ENCODE measurements at places on chromosomes 7 and 10.

DNA sequence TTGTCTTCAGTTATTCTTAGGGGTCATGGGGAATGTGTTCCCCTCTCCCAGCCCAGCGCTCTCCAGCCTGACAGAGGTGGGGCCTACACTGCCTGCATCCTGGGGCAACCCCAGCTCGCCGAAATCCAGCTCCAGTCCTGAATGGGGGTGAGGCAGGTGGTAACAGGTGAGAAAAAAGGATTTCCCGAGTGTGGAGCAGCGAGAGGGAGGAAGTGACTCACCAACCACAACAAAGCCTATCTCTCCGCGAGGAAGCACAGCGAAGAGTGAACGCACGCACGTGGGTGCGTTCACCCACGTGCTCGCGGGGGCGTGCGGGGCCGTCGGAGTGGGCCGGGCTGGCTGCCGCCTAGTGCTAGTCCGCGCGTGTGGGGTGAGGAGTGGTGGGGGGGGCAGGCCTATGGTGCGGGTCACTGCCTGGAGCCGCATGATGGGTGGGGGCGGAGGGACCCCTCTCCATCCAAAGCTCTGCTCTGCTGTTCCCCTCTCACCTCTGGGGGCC lies 855 bp upstream of the PALD1 start:
- H3K36me3 ChIP-seq, result no peaks in the 10 kb centered on the region
- no peaks in the 10 kb centered on the region for H3K27me3 ChIP-seq
- peak overlapping the region; percentile 86 for H3K27ac ChIP-seq
- DNase-seq, result no peak
- H3K4me1 ChIP-seq, result peaks cover 96% of the 10 kb centered on the region

DNA sequence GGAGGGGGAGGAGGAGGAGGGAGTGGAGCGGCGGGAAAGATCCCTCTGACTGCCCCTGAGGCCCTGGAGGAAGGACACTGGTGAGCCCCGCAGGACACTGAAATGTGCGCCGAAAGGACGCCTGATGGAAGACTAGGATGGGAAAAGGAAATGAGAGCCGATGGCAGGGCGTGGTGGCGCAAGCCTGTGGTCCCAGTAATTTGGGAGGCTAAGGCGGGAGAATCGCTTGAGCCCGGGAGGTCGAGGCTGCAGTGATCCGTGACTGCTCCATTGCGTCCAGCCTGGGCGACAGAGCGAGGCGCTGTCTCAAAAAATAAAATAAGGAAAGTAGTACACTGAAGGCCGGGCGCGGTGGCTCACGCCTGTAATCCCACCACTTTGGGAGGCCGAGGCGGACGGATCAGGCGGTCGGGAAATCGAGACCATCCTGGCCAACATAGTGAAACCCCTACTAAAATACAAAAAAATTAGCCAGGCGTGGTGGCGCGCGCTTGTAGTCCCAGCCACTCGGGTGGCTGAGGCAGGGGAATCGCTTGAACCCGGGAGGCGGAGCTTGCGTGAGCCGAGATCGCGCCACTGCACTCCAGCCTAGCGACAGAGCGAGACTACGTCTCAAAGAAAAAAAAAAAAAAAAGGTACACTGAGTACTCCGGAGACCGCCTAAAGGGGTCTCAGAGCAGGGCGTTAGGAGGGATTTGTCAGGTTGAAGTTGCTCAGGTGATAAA lies 561 bp upstream of the HNRNPF start:
- no peaks in the 10 kb centered on the region for H3K27me3 ChIP-seq
- peak overlapping the region; percentile 100 for H3K27ac ChIP-seq
- H3K4me3 ChIP-seq, result peak overlapping the region; percentile 87
- DNase-seq, result no peak
- H3K4me1 ChIP-seq, result peaks cover 42% of the 10 kb centered on the region

DNA sequence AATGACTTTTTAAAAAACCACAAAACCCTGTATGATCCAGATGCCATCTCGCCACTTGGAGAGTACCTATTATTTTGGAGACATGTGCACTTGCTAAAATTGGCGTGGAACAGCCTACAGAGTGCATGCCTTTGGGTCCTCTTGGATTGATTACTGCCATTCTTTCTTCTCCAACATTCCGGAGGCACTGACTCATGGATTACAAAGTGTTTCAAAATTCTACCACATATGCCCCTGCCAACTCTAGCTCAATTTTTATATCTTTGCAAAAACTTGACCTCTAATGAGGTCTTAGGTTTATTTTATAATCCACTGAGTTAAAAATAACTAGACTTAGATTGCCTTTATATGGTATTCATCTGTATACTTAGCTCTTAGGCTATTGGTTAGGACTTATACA lies 55.8 kb upstream of the KIF5B start:
- H3K4me3 ChIP-seq, result no peak overlapping the region
- no peaks in the 10 kb centered on the region for H3K4me1 ChIP-seq
- no peak for DNase-seq

DNA sequence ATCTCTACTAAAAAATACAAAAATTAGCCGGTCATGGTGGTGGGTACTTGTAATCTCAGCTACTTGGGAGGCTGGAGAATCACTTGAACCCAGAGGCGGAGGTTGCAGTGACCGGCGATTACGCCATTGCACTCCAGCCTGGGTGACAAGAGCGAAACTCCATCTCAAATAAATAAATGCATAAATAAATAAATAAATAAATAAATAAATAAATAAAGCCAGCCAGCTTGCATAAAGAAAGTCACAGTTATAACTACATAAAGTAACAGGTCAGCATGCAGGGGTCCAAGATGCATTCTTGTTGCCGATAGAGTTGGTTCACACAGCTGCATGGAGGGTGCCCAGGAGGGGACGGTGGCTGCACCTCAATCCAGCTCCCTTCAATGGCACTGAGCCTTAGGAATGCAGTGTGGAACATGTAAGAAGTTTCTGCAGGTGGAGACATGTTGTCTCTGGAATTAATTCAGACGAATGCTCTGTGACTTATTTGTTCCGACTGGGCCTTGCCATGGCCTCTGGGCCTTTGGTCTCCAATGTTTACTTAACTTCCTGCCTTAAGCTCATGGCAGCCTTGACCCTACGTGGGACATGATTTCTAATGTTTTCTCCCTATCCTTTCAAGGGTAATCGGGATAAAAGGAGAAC lies 159.6 kb upstream of the PRKCQ start:
- no peak for DNase-seq
- H3K4me1 ChIP-seq, result peaks cover 23% of the 10 kb centered on the region
- no peaks in the 10 kb centered on the region for H3K27me3 ChIP-seq
- no peaks in the 10 kb centered on the region for H3K36me3 ChIP-seq
- H3K4me3 ChIP-seq, result no peak overlapping the region

DNA sequence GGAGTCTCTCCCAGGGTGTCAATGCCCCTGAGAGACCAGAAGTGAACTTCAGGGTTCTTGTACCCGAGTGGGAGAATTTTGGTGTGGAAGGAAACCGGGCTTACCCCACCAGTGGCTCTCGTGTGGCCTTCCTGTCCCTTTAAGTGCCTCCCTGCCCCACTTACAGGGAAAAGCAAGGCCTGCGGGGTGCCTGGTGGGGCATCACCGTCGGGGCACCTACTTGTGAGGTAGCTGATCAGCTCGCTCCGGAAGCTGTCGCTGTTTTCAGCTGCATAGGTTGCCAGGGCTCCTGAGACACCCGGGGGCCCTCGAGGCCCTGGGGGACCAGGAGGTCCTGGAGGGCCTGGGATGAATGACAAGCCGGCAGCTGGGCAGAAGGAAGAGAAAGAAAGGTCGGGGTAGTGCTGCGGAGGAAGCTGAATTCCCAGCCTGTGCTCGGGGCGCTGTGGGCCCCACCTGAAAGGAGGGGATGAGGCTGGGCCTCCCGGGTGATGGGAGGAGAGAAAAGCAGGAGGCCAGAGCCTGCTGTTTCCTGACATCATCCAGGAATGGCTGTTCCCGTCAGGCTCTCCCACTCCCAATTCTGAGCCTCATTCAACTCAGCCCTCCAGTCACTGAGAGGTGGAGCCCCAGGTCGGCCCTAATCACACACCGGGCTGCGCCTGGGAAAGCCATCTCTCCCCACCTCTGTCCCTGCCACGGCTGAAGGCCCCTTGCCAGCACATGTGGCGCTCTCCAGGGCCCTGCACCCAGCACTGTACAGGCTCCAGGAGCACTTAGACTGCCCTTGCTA lies 51.1 kb downstream of the COL17A1 start:
- no peak overlapping the region for H3K27ac ChIP-seq
- H3K4me1 ChIP-seq, result no peaks in the 10 kb centered on the region
- no peak for DNase-seq
- H3K4me3 ChIP-seq, result no peak overlapping the region
- H3K36me3 ChIP-seq, result peaks cover 3% of the 10 kb centered on the region

- DNase-seq, result no peak
- no peaks in the 10 kb centered on the region for H3K27me3 ChIP-seq
- H3K27ac ChIP-seq, result no peak overlapping the region
- peaks cover 28% of the 10 kb centered on the region for H3K4me1 ChIP-seq
Measured at GRCh38 chr7:47369736-47370135, 212.2 kb downstream of the TNS3 start.

- peaks cover 21% of the 10 kb centered on the region for H3K27me3 ChIP-seq
- no peak overlapping the region for H3K27ac ChIP-seq
- H3K36me3 ChIP-seq, result no peaks in the 10 kb centered on the region
- peaks cover 7% of the 10 kb centered on the region for H3K4me1 ChIP-seq
- H3K4me3 ChIP-seq, result no peak overlapping the region
Measured at GRCh38 chr10:101027106-101027720, 3.7 kb downstream of the PDZD7 start.

DNA sequence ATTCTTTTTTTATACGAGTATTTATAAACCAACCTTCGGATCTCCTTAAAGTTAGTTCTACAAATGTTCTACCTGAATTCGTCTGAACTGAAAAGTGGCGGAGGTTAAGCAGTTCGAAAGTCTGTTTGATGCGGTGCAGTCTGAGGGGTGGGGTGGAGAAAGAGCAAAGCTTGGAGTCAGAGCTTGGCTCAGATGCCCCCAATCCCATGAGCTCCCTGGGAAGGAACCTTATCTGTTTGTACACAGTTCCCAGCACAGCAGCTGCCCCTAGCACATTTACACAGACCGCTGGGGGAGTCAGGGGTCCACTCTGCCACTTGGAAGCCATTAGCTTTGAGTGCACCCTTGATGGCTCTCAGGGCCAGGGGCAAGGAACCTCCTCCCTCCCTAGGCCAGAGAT lies 30.8 kb downstream of the CPXM2 start:
- no peak for DNase-seq
- no peaks in the 10 kb centered on the region for H3K27me3 ChIP-seq
- no peak overlapping the region for H3K27ac ChIP-seq
- H3K36me3 ChIP-seq, result no peaks in the 10 kb centered on the region
- peaks cover 17% of the 10 kb centered on the region for H3K4me1 ChIP-seq

DNA sequence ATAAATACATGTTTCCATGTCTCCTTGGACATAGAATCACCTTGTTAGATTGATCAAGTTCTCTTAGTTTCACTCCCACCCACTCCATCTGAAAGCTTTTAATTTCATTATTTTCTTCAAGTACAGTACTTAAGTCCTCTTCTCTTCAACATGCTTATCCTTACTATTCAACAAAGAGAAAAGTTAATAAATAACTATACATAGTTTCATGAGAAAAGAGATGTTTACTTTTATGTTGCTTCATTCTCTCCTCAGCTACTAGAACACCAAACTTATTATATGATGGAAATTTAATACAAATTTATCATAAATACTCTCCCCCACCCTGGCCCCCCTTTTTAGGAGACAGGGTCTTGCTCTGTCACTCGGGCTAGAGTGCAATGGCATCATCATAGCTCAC lies 33.5 kb downstream of the ASZ1 start:
- no peak overlapping the region for H3K4me3 ChIP-seq
- no peaks in the 10 kb centered on the region for H3K36me3 ChIP-seq
- no peak overlapping the region for H3K27ac ChIP-seq
- DNase-seq, result no peak
- H3K4me1 ChIP-seq, result no peaks in the 10 kb centered on the region
- no peaks in the 10 kb centered on the region for H3K27me3 ChIP-seq

- H3K36me3 ChIP-seq, result no peaks in the 10 kb centered on the region
- DNase-seq, result no peak
- no peak overlapping the region for H3K27ac ChIP-seq
- H3K27me3 ChIP-seq, result no peaks in the 10 kb centered on the region
- no peaks in the 10 kb centered on the region for H3K4me1 ChIP-seq
Measured at GRCh38 chr10:13563481-13564445, 23.0 kb upstream of the PRPF18 start.

GRCh38 chr10:99806091-99806490 lies 23.7 kb downstream of the ABCC2 start:
- no peaks in the 10 kb centered on the region for H3K4me1 ChIP-seq
- H3K36me3 ChIP-seq, result no peaks in the 10 kb centered on the region
- no peak for DNase-seq
- no peak overlapping the region for H3K27ac ChIP-seq

GRCh38 chr10:5504146-5505072 lies 5.0 kb upstream of the CALML5 start:
- DNase-seq, result no peak
- no peaks in the 10 kb centered on the region for H3K27me3 ChIP-seq
- peaks cover 33% of the 10 kb centered on the region for H3K4me1 ChIP-seq
- H3K36me3 ChIP-seq, result no peaks in the 10 kb centered on the region
- peak overlapping the region; percentile 70 for H3K27ac ChIP-seq
- no peak overlapping the region for H3K4me3 ChIP-seq

GRCh38 chr10:52115823-52116222 lies 198.3 kb upstream of the DKK1 start:
- no peak for DNase-seq
- H3K27me3 ChIP-seq, result no peaks in the 10 kb centered on the region
- H3K4me1 ChIP-seq, result no peaks in the 10 kb centered on the region
- H3K36me3 ChIP-seq, result no peaks in the 10 kb centered on the region
- no peak overlapping the region for H3K4me3 ChIP-seq
- no peak overlapping the region for H3K27ac ChIP-seq

DNA sequence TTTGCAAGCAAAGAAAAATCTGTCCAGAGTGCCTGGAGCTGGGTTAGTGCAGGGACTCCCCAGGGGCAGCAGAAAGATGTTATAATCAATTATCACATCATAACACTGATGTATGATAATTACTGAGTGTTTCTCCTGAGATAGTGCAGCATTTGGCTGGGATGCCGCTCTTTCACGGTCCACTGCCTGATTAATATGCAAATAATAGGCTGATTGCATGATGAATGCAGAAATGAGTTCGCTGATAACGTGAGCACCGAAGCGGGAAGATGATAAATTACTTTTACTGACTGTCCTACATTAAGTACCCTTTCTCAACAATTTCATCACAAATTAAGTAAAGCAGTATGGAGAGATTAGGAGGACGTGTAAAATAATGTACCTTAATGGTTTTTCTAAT lies 71.4 kb upstream of the SH2B2 start:
- H3K27me3 ChIP-seq, result no peaks in the 10 kb centered on the region
- no peaks in the 10 kb centered on the region for H3K4me1 ChIP-seq
- H3K4me3 ChIP-seq, result no peak overlapping the region

DNA sequence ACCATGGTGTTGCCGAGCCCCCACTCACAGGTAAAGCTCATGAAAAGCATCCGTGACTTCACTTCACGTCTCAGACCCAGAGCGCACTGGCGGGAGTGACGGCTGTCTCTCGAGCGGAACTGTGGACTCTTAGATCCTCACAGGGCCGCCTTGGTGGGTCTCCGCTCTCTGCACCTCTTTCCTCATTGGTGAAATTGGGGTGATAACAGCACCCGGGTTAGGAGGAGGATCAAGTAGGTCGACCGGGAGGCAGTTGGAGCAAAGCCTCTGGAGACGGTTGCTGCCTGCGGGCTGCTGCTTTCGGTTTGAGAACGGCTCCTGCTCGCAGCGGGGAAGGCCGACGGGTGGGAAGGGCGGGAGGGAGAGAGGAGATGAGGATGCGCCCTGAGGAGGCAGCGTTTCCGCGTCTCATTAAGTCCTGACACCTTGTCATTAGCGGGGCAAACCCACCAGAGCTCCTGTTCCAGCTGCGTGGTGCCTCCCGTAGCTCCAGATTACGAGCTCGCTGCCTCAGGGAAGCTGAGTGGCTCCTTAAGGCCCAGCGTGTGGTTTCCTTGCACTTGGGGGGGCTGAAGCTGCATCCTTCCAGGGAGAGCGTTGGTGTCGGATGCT lies 51.9 kb upstream of the CFAP46 start:
- H3K27ac ChIP-seq, result no peak overlapping the region
- peak overlapping the region; percentile 30 for H3K4me3 ChIP-seq
- peaks cover 72% of the 10 kb centered on the region for H3K27me3 ChIP-seq
- H3K36me3 ChIP-seq, result no peaks in the 10 kb centered on the region
- no peaks in the 10 kb centered on the region for H3K4me1 ChIP-seq
